Cortex of kidney (tissue), 1 donor: ENCODE measurements at places on chromosomes 5 and 9.

GRCh38 chr5:58231041-58231440 is 228.8 kb downstream of the PLK2 start:
- DNase-seq: no peak

- DNase-seq: no peak
These were observed 52.9 kb upstream of the ZNF366 start for GRCh38 chr5:72559866-72560766.

- no peak for DNase-seq
These were observed 398.5 kb upstream of the SLC24A2 start for GRCh38 chr9:20187318-20187717.

DNA sequence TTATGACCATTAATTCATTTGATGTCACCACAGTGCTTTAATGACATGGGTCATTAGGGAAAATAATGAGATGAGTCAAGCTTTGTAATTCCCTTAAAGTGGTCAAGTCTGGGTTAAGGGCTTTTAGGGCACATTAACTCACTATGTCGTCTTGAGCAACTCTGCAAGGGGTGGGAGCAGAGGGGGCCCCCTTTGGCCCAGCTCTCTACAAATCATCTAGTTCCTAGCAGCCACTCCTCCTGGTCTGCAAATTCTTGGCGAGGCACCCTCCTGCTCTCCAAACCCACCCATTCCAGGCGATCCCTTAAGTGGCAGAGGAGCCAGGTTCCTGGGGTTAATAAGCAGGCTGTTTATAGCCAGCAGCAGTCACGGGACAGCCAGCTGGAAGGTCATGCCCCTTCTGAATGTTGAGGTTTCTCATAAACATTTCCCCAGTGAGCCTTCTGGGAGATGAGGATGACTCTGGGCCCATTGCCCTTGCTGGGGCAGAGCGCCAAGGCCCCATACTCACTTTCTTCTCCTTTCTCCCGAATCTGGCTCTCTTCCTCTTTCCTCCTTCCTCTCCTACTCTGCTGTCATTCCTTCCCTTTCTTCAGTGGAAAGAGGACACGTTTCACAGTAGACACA is 14.3 kb upstream of the GPX3 start:
- no peak for DNase-seq

DNA sequence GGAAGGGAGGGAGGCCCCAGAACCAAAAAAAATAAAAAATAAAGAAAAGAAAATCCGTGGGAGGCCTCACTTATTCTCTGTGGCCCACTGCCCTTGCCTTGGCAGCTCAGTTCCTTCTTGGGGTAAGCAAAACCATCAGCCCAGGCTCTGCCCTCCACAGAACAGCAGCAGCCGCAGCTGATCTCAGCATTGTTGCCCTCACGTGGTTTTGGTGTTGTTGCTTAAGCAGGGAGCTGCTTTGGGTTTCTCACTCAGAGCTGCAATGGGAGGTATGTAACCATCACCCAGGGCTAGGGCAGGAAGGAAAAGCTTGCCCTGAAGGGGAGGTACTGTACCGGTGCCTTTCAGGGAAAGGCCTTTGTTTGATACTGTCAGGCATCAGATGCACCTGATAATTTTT is 374.7 kb upstream of the WWC1 start:
- DNase-seq: no peak

- DNase-seq: no peak
These were observed 23.9 kb downstream of the ZNF474 start for GRCh38 chr5:122153230-122153629.

- DNase-seq: no peak
These were observed 55.6 kb upstream of the COL5A1 start for GRCh38 chr9:134585746-134586706.

DNA sequence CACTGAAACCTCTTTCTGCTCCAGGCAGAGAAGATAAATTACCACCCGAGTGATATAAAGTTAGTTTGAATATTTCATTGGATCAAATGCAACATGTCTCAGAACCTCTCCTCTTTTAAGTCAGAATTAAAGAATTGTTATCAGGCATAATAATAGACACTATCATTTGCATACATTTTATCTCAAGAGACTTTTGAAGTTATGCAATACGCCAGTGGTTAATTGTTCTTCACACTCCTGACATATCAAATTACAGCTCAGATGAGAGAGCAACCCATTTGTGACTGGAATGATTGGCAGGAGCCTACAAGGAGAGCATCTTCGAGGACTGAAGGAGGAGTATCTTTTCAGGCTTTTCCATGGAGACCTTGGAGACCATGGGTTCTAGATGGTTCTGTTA is 452.2 kb downstream of the KDM4C start:
- no peak for DNase-seq

DNA sequence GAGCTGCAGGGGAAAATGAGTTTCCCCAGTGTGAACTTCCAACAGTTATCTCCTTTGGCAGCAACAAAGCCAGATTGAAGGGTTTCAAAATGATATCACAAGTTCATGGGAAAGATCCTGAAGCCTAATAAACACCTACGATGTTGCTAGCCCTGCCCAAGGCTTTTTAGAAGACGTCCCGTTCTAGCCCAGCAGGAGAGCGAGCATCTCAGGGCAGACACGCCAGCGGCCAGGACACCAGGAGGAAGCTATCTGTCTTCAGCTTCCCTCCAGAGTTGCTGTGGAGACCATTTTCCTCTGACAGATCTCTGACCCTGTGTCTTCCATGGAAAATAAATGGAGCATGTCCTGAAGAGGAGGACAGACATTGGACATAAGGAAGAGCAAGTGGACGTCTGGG is 98.4 kb downstream of the FBXO38 start:
- no peak for DNase-seq

DNA sequence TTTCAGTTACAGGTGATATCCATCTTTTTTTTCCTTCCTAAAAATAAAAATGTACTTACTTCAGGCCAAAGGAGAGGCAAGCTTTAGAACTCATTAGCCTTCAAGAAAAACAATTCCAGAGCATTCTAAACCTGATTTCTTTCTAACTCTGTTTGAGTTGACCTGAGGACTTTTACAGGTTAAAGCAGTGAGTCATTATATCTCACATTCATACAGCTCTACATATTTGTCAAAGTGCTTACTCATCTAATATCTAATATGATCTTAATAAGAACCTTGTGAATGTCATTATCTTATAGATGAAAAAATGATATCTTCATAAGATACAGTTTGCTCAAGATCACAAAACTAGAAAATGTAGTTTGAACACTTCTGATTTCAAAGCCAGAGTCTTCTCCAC is 149.2 kb upstream of the CDKN2B start:
- no peak for DNase-seq

GRCh38 chr5:125411744-125412560 is 665.5 kb upstream of the ZNF608 start:
- no peak for DNase-seq

GRCh38 chr5:173714551-173715428 is 98.3 kb upstream of the BOD1 start:
- no peak for DNase-seq

- DNase-seq: no peak
These were observed 24.6 kb upstream of the SLC22A5 start for GRCh38 chr5:132344775-132345514.

- no peak for DNase-seq
These were observed 520.3 kb downstream of the DTWD2 start for GRCh38 chr5:118468085-118468484.

GRCh38 chr5:37539459-37539858 is 160.3 kb downstream of the WDR70 start:
- no peak for DNase-seq

DNA sequence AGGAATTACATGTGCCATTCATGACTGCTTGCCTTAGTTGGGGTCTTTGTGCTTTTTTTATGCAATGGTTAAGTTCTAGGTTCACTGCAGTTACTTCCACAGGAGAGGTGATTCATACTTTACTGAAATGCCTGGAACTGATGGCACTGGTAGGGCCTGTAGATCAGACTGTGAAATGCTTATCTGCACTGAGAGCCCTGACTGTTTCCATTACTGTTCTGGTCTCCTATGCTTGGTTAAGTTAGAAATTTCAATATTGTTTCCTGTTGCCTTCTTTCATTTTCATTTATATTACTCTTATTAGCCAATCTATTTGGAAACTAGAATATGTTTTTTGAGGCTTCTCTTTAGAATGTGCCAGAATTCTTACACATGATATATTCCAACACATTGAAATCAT is 484.1 kb upstream of the SEMA6A start:
- DNase-seq: no peak

GRCh38 chr5:91052977-91053740 is 330.0 kb downstream of the ARRDC3 start:
- DNase-seq: no peak

DNA sequence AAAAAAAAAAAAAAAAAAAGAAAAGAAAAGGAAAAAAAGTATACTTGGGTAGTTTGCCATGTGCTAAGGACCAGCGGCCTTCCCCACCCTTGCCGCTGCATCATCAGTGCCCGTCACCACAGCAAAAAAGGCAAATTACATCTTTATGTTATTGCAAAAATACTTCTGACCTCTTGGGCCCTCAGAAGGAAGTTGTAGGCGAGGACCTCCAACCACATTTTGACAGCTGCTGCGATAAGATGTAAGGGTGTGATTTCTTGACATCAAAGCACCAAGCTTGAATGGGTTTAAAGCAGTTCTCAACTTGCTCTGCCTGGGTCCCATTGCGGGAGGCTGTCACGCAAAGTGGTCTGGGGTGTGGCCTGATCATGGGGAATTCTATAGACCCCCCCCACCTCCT is 39.2 kb downstream of the DMRT1 start:
- no peak for DNase-seq

DNA sequence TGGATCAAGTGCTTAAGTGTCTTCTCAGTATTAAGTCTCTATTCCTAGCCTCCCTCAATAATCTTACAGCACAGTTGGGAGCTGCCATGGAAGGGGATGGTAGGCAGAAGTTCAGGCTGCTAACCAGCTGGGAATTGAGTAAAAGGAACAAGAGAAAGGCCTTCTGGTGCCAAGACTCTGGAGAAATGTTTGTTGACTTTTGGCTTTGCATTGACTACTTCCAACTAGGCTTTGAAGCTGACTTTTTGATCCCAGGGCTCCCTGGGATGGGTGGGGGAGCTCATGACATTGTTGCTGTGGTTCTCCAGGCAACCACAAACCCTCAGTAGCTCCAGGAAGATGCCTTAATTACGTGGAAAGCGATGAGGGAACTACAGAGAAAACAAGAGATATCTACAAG is 85.2 kb upstream of the HTR4 start:
- DNase-seq: no peak

GRCh38 chr5:164148292-164148691 is 642.9 kb downstream of the MAT2B start:
- DNase-seq: no peak

- DNase-seq: no peak
These were observed 49.0 kb downstream of the PTTG1 start for GRCh38 chr5:160470437-160471361.

GRCh38 chr9:112013266-112013665 is 116.7 kb downstream of the UGCG start:
- DNase-seq: no peak

- DNase-seq: no peak
These were observed 50.3 kb downstream of the SEMA6A start for GRCh38 chr5:116524051-116524904.

DNA sequence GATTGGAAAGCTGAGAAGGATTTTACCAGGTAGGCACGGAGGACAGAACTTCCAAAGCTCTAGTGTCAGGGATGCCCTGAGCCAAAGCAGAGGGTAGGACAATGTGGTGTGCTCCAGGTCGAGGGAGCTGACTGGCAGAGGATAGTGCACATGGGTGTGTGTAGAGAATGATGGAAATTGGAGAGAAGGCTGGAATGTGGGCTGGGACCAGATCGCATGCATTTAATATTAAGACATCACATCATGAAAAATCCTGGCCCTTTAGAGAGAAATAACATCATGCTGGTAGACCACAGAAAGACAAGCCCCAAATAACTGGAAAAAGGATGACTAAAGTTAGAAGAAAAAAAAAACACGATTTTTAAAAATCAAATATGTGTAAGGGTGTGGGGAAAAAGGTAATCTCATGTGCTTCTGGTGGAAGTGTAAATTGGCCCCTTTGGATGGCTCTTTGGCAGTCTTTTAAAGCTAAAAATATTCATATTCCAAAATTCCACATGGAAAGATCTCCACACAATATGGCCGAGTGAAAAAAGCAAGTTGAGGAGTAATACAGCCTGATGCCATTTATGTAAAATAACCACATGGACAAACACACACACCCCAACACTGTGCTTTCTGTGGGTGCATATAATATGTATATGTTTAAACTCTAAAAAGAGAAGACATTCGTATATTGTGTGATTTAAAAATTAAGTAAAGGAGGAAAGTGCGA is 67.0 kb upstream of the TGFBR1 start:
- no peak for DNase-seq

DNA sequence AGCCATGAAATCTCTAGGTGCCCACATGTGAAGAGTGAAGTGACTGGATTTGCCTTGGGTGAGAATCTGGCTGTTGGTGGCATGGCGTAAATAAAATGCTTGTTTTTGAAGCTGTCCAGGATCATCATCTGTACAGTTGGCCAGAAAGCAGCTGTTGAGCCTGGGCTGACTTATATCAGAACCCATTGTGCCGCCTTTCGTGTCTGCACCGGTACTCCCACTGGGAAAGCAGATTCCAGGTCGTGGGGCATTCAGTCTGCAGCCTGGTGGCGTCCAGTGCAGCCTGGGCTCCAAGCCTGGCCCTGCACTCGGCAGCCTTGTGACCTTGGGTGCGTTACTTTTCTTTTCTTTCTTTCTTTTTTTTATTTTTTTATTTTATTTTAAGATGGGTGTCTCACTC is 27.8 kb downstream of the PRRC2B start:
- no peak for DNase-seq

DNA sequence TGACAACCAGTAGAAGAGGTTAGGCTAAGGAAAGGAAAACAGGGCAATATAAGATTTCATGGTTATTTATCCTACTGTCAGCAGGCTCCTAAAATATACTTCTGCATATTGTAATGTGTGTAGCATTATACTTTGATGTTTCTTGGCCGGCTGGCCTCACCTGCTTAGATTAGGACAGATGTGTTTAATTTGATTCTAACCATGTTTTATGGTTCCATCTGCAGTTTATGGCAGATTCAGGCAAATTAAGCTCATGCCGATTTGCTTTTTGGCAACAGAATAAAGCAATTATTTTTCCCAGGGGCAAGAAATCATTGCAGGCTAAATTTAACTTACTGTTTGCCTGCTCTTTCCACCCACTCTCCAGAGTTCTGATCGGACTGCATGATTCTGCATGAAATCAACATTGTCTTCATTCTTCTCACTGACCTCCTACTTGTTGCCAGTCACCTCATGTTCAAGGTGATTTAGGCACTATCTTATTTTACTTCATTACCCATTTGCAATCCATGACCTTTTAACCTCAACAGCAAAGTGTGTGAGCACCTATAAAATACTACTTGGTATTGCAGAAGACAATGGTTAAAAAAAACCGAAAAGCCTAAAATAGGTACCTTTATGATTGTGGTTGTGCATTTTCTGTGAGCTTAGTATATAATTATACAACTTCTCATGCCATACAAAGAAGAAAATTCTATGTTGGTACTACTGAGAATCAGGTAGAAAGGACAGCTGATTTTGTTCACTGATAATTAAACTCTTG is 125.2 kb downstream of the EDIL3 start:
- no peak for DNase-seq

- no peak for DNase-seq
These were observed 129.2 kb upstream of the ADRA1B start for GRCh38 chr5:159786901-159787691.

- DNase-seq: no peak
These were observed 3.5 kb downstream of the NRG2 start for GRCh38 chr5:140039561-140039960.

GRCh38 chr9:20538956-20539355 is 83.3 kb downstream of the MLLT3 start:
- no peak for DNase-seq

GRCh38 chr9:136690104-136690805 is 3.0 kb upstream of the AGPAT2 start:
- no peak for DNase-seq

- DNase-seq: no peak
These were observed 67.9 kb upstream of the UNC5A start for GRCh38 chr5:176742246-176743105.
